ENCODE measurements at places on chromosomes 6 and 20. TPM values are rescaled to one million over a fixed set of nuclear protein-coding genes. Genes with fewer than 3 reads are reported as not detected.

HLA-DQA1 gene
- total RNA-seq: 4.7 TPM

GRM1 gene
- not detected for total RNA-seq

ACOT8 gene
- total RNA-seq: 35.6 TPM

- H3K4me3 ChIP-seq: no peak overlapping the region
- H3K36me3 ChIP-seq: no peaks in the 10 kb centered on the region
- H3K4me1 ChIP-seq: peaks cover 2% of the 10 kb centered on the region
- no peak overlapping the region for H3K27ac ChIP-seq
- DNase-seq: no peak
Observed at GRCh38 chr20:24519476-24519875, 50.0 kb downstream of the SYNDIG1 start.

DNA sequence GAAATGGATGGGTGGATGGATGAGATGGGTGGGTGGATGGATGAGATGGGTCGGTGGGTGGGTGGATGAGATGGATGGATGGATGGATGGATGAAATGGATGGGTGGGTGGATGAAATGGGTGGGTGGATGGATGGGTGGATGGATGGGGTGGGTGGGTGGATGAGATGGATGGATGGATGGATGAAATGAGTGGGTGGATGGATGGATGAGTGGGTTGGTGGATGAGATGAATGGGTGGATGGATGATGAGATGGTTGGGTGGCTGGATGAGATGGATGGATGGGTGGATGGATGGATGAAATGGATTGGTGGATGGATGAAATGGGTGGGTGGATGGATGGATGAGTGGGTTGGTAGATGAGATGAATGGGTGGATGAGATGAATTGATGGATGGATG lies 35.7 kb downstream of the THBS2 start:
- no peaks in the 10 kb centered on the region for H3K27me3 ChIP-seq
- DNase-seq: no peak
- no peaks in the 10 kb centered on the region for H3K36me3 ChIP-seq
- H3K4me1 ChIP-seq: peaks cover 3% of the 10 kb centered on the region

DNA sequence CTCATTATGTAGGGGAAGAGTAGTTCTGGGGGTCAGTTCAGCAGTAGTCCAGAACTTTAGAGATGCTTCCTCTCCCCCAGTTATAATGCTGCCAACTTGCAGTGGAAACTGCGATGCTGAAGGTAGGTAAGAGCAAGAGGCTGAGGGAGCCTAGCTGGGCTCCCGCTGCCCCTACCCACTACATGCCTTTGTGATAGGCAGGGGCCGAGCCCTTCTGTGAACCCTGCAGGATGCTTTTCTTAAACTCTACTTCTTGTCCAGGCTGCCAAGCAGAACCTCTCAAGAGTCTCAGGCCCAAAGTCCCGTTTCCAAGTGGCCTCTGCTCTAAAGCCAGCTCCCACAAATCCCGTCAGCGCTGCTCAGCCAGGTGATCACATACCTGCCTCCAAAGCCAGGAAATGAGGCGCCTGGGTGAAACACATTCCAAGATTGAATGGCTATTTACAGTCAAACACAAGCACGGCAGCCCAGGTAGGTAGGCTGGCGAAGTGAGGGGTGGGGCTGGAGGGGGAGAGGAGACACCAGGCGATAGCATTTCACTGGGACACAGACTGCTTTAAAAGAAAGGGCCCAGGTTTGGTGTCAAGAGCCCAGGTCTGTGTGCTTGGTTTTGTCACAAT lies 150.7 kb downstream of the CD24 start:
- H3K4me3 ChIP-seq: no peak overlapping the region
- no peak for DNase-seq
- no peak overlapping the region for H3K27ac ChIP-seq
- peaks cover 2% of the 10 kb centered on the region for H3K27me3 ChIP-seq

- no peak overlapping the region for H3K27ac ChIP-seq
- H3K4me3 ChIP-seq: no peak overlapping the region
- H3K27me3 ChIP-seq: no peaks in the 10 kb centered on the region
- peaks cover 8% of the 10 kb centered on the region for H3K4me1 ChIP-seq
- peaks cover 44% of the 10 kb centered on the region for H3K36me3 ChIP-seq
Observed at GRCh38 chr6:15515660-15516375, 147.0 kb downstream of the DTNBP1 start.

PLCB4 gene
- total RNA-seq: not detected

DNA sequence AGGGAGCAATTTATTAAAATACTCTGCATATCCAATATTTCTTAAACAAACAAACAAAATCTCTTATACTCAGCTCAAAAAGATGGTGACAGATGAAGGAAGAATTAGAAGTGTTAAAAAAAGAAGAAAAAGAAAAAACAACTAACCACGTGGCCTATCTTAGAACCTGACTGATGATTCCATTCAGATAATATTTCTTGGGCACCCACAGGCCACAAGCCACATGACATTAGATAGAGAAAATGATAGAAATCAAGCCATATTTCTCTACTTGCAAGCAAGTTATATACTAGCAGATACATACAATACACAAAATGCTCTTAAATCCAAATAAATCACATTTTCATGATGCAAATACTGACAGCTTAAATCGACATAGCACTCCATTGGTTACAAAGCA lies 14.5 kb upstream of the RAMACL start:
- no peaks in the 10 kb centered on the region for H3K4me1 ChIP-seq
- H3K27ac ChIP-seq: no peak overlapping the region
- no peaks in the 10 kb centered on the region for H3K27me3 ChIP-seq
- no peak overlapping the region for H3K4me3 ChIP-seq
- no peaks in the 10 kb centered on the region for H3K36me3 ChIP-seq

DNA sequence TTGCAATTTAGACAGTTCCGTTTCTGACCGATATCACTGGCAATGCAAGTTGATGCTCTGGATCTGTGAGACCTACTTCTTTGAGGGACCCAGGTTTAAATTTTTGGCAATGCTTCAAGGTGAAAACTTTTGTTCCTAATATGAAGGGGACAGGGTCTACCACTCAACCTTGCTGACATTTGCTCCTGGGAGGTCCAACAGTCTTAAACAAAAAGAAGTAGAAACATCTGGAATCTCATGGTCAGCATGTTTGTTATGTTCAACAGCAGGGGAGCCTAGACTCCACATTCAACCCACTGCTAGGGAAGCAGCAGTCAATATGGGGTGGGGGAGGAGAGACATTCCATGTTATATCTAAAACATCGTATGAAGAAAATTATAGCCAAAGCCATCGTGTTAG lies 196.4 kb downstream of the SIM1 start:
- no peak overlapping the region for H3K4me3 ChIP-seq
- H3K27me3 ChIP-seq: peaks cover 2% of the 10 kb centered on the region
- H3K27ac ChIP-seq: no peak overlapping the region
- no peaks in the 10 kb centered on the region for H3K4me1 ChIP-seq
